Stomach (tissue), 19 donors: ENCODE measurements at places on chromosomes 2 and 18. TPM values are rescaled to one million over a fixed set of nuclear protein-coding genes. Genes with fewer than 3 reads are reported as not detected.

- H3K36me3 ChIP-seq = no peaks in the 10 kb centered on the region
- H3K4me1 ChIP-seq = no peaks in the 10 kb centered on the region
- H3K27ac ChIP-seq = no peak overlapping the region
Measured at GRCh38 chr2:234566622-234567021, 69.7 kb upstream of the ARL4C start.

- no peak overlapping the region for H3K4me3 ChIP-seq
- H3K27ac ChIP-seq = no peak overlapping the region
- no peaks in the 10 kb centered on the region for H3K27me3 ChIP-seq
- DNase-seq = no peak
- H3K4me1 ChIP-seq = peaks cover 21% of the 10 kb centered on the region
- no peaks in the 10 kb centered on the region for H3K36me3 ChIP-seq
Measured at GRCh38 chr2:180003559-180003958, 3.5 kb downstream of the CWC22 start.

DNA sequence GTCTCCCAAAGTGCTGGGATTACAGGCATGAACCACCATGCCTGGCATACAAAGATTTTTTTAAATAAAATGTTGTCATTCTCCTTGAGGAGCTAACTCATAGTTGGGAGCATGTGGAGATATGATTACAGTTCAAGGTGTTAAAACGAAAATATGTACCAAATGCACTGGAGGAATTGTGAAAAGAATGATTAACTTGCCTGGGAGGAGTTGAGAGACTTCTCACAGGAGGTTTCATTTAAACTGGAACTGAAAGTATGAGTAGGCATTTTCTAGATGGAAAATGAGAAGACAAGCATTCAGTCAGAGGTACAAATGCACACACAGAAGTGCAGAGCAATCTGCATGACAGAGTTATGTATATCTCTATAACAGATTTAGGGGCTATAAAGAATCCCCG, 126.6 kb upstream of the PDE1A start:
- no peak overlapping the region for H3K27ac ChIP-seq
- H3K4me3 ChIP-seq = no peak overlapping the region
- H3K36me3 ChIP-seq = no peaks in the 10 kb centered on the region
- no peak for DNase-seq

DNA sequence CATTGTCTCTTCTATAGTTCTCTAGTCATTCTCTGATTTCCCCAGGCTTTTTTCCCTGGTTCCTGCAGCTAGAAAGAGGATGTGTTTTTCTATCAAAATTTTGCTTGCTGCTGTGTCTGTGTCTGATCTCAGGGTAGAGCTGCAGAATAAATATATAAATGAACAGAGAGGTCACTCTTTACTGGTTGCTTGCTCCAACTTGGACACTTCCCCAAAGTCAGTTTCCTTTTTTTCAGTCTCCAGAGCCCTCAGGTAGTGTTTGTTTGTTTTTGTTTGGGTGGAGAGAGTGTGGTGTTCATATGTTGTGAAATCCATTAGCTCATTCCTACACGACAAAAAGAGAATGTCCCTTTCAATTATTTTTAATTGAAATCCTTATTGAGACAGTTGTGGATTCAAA, 85.8 kb downstream of the CERS6 start:
- H3K36me3 ChIP-seq = no peaks in the 10 kb centered on the region
- H3K27ac ChIP-seq = no peak overlapping the region
- no peak for DNase-seq
- no peak overlapping the region for H3K4me3 ChIP-seq
- H3K4me1 ChIP-seq = peaks cover 5% of the 10 kb centered on the region

DNA sequence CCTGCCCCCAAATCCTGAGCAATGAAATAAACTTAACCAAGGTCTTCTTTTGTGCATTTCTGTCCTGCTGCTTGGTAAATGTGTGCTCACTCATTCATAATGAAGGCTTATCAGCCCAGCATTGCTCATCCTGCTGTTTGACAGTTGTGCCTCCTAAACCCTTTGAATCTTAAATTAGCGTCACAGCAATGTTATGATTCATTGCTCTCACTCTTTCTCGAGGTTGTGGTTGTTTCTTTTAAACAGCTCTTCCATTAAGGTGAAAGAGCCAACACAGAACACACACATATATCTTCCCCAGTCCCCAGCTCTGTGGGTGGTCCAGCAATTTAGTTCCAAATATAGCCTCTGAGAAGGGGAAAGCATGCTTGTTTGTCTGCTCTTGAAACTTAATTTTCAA, 84.0 kb downstream of the EVA1A start:
- no peak overlapping the region for H3K4me3 ChIP-seq
- H3K4me1 ChIP-seq = peaks cover 4% of the 10 kb centered on the region
- no peaks in the 10 kb centered on the region for H3K27me3 ChIP-seq
- no peaks in the 10 kb centered on the region for H3K36me3 ChIP-seq
- DNase-seq = no peak

DNA sequence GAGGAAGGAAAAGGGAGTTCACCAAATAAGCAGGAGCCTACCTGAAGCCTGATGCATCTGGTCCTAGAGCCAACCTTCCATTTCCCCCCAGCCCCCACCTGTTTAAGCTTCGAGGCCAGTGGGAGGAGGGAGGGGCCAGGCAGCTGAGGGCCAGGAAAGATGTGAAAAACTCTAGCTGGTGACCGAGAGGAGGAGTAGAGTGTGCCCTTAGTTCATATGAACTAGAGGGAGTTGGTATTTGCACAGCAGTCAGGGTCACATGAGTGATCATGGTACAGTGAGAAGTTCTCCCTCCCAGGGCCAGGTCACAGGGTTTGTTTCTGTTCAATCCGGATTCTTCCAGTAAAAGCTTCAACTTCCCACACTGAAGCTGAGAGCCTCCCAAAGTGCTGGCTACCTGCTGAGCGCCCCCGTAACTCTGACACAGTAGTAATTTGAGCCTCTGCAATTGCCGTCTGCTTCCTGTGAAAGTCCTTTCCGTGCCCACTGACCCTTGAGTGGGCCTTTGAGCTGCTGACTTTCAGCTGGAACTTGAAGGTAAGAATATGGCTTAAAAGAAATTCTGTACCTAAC, at the start of gene SULT1C2:
TSS of gene SULT1C2 (plus strand) at position 362 of the 573 bp plus-strand sequence. CDS start 4,773 bp downstream, outside the sequence.
- peak within 1 kb of the TSS; percentile 71 for H3K27ac ChIP-seq
- H3K4me1 ChIP-seq = no peaks in the 10 kb centered on the region
- H3K4me3 ChIP-seq = peak within 1 kb of the TSS; percentile 10
- no peaks in the 10 kb centered on the region for H3K36me3 ChIP-seq
- DNase-seq = peak; percentile 91

DNA sequence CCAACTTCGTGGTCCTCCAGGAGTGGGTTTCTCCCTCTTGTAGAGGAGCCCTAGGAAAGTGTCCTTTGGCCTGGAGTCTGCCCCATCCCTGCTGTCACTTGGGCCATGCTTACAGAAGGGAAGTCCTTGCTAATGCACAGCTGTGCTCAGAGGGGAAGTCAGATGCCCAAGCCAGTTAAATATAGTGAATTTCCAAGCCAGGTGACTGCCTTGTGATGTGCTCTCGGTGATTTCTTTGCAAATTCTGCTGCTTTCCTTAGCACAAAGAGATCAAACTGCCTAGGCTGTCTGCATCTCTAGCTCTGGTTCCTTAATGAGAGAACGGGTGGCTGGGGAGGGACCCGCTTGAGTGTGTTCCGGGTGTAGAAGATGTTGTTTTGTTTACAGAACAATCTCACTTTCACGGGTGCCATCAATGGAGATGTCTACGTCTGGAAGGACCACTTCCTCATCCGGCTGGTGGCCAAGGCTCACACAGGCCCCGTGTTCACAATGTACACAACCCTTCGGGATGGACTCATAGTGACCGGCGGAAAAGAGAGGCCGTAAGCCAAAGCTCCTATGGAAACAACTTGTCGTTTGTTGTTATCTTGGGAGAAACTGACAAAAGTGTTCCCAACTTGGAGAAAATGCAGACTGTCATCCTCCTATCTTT, 91.4 kb downstream of the RTN4 start:
- H3K36me3 ChIP-seq = no peaks in the 10 kb centered on the region
- no peak overlapping the region for H3K27ac ChIP-seq
- no peak overlapping the region for H3K4me3 ChIP-seq
- no peaks in the 10 kb centered on the region for H3K4me1 ChIP-seq

DNA sequence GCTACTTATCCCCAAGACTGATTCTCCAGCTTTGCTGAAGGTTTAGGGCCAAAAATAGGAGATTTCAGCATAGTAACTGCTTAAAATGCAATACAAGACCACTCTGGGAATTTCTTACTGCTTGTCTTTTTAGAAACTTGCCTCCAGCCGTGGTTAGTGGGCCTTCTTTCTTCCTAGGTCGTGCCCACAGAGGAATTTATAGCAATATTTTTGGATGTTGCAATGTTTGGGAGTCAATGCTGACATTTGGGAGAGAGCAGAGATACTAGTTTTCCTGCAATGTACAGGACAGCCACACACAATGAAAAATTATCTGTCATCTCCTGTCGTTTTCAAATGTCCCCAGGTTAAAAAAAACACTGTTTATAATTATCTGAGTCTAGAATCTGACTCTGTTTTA, 25.6 kb upstream of the CERS6 start:
- H3K36me3 ChIP-seq = no peaks in the 10 kb centered on the region
- no peak overlapping the region for H3K4me3 ChIP-seq
- H3K27me3 ChIP-seq = no peaks in the 10 kb centered on the region
- no peak overlapping the region for H3K27ac ChIP-seq
- no peaks in the 10 kb centered on the region for H3K4me1 ChIP-seq

- H3K4me1 ChIP-seq = no peaks in the 10 kb centered on the region
- no peak overlapping the region for H3K27ac ChIP-seq
- no peak overlapping the region for H3K4me3 ChIP-seq
Measured at GRCh38 chr2:128623776-128624761, 305.4 kb upstream of the HS6ST1 start.

DNA sequence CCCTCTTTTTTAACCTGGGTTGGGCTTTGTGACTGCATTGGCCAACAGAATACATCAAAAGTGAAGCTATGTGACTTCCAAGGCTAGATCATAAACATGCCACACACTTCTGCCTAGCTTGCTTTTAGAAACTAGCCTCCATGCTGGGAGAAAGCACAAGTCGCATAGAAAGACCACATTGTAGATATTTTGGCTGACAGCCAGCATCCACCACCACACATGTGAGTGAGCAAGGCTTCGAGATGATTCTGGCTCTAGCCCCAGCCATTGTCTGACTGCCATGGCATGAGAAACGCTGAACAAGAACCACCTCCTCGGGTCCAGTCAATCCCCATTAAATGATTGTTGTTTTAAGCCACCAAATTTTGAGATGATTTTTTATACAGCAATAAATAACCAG, 66.8 kb upstream of the STPG4 start:
- H3K36me3 ChIP-seq = no peaks in the 10 kb centered on the region
- peaks cover 23% of the 10 kb centered on the region for H3K4me1 ChIP-seq
- H3K4me3 ChIP-seq = no peak overlapping the region
- peak; percentile 32 for DNase-seq
- H3K27me3 ChIP-seq = no peaks in the 10 kb centered on the region

Gene TGIF1
- 87.6 TPM for total RNA-seq

Gene ALPG
- total RNA-seq = not detected

Gene SH2D6
- total RNA-seq = not detected

Gene ACTG2
- 2,977 TPM for total RNA-seq

Gene PDCD1
- total RNA-seq = not detected

Gene IL36RN
- not detected for total RNA-seq

Gene GRB14
- 5.7 TPM for total RNA-seq

Gene NXPH2
- total RNA-seq = not detected
